ENCODE measurements at places on chromosomes 5 and 9. TPM values are rescaled to one million over a fixed set of nuclear protein-coding genes. Genes with fewer than 3 reads are reported as not detected.

GRCh38 chr5:150317048-150318003 lies 14.6 kb upstream of the ARSI start:
- H3K4me1 ChIP-seq: no peaks in the 10 kb centered on the region
- no peaks in the 10 kb centered on the region for H3K27me3 ChIP-seq
- no peaks in the 10 kb centered on the region for H3K36me3 ChIP-seq
- no peak overlapping the region for H3K4me3 ChIP-seq
- H3K27ac ChIP-seq: no peak overlapping the region

DNA sequence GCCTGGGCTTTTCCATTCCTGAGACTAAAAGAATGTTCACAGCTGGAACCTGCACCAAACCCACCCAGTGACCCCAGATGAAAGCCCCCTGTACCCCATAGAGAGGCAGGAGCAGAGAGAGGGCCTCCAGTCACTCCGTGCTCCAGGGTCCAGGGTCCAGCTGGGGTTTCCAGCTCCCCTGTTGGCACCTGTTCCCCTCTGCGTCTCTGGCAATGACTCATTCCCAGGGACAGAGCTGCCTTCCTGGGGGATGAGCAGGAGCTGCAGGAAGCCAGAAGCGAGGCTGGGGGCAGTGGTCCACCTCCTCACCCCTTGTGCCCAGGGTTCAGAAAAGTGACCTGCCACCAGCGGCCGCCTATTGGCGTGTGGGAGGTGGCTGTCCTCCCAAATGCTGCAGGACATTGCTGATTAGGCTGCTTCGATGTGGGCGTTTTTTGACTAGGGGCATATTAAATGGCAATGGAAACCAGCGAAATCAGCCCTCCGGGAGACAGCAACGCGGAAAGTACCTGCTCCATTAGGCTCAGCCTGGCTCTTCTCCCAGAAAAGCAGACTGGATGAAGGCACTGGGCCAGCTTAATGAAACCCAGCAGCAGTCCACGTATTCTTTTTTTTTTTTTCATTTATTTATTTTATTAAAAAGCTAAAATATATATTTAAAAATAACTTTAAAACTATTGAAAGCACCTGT lies 97.4 kb downstream of the DAP start:
- no peaks in the 10 kb centered on the region for H3K36me3 ChIP-seq
- no peak for DNase-seq
- H3K4me1 ChIP-seq: no peaks in the 10 kb centered on the region
- H3K4me3 ChIP-seq: no peak overlapping the region
- no peak overlapping the region for H3K27ac ChIP-seq

GRCh38 chr5:78887384-78888118 lies 97.6 kb downstream of the ARSB start:
- H3K36me3 ChIP-seq: peaks cover 12% of the 10 kb centered on the region
- peak; percentile 27 for DNase-seq
- H3K27me3 ChIP-seq: no peaks in the 10 kb centered on the region
- no peak overlapping the region for H3K27ac ChIP-seq

- no peak overlapping the region for H3K4me3 ChIP-seq
- no peak for DNase-seq
- H3K27me3 ChIP-seq: no peaks in the 10 kb centered on the region
- H3K27ac ChIP-seq: no peak overlapping the region
- H3K36me3 ChIP-seq: peaks cover 4% of the 10 kb centered on the region
- H3K4me1 ChIP-seq: no peaks in the 10 kb centered on the region
Observed at GRCh38 chr9:83238871-83239640, 176.1 kb upstream of the RASEF start.

- no peak overlapping the region for H3K27ac ChIP-seq
- no peak overlapping the region for H3K4me3 ChIP-seq
- no peak for DNase-seq
- no peaks in the 10 kb centered on the region for H3K4me1 ChIP-seq
- H3K27me3 ChIP-seq: peaks cover 46% of the 10 kb centered on the region
Observed at GRCh38 chr9:136204145-136204805, 653 bp downstream of the LHX3 start.

DNA sequence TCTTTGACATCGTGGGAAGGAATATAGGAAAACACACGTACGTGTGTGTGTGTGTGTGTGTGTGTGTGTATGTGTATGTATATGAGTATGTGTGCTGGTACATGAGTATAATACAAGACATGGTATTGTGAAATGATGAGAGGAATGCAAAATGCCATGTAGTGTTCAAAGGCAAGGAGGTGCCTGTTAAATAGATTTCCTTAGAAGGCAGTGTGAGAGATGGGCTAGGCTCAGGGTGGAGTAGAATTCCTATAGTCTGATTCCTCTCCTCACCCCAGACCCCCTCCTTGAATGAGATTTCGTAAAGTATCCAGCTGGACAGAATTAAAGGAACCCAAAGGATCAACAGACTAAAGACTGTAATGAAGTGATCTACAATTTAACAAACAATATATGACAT lies 11.1 kb downstream of the GPR21 start:
- H3K27me3 ChIP-seq: no peaks in the 10 kb centered on the region
- peaks cover 15% of the 10 kb centered on the region for H3K36me3 ChIP-seq
- DNase-seq: no peak
- no peaks in the 10 kb centered on the region for H3K4me1 ChIP-seq

- no peak for DNase-seq
- H3K4me3 ChIP-seq: no peak overlapping the region
- H3K27ac ChIP-seq: no peak overlapping the region
- no peaks in the 10 kb centered on the region for H3K4me1 ChIP-seq
- H3K36me3 ChIP-seq: no peaks in the 10 kb centered on the region
- H3K27me3 ChIP-seq: no peaks in the 10 kb centered on the region
Observed at GRCh38 chr5:94326586-94326985, 291.8 kb downstream of the KIAA0825 start.

- no peaks in the 10 kb centered on the region for H3K4me1 ChIP-seq
- H3K27ac ChIP-seq: no peak overlapping the region
- peaks cover 5% of the 10 kb centered on the region for H3K27me3 ChIP-seq
- no peak for DNase-seq
- H3K36me3 ChIP-seq: no peaks in the 10 kb centered on the region
Observed at GRCh38 chr5:64526734-64527439, 21.1 kb downstream of the RGS7BP start.

DNA sequence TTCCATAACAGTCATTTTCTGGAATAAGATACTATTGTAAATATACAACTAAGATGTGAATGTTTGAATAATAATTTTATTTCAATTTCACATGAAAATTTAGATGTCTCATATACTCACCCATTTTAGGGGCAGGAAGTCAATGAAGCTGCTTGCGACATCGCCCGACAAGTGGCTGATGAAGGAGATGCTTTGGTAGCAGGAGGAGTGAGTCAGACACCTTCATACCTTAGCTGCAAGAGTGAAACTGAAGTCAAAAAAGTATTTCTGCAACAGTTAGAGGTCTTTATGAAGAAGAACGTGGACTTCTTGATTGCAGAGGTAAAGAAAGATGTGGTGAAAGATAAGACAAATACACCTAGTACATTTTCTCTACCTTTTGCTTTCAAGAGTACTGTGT lies 8.6 kb downstream of the BHMT start:
- H3K27me3 ChIP-seq: peaks cover 8% of the 10 kb centered on the region
- H3K4me1 ChIP-seq: no peaks in the 10 kb centered on the region
- no peak for DNase-seq
- H3K36me3 ChIP-seq: no peaks in the 10 kb centered on the region
- no peak overlapping the region for H3K27ac ChIP-seq

DNA sequence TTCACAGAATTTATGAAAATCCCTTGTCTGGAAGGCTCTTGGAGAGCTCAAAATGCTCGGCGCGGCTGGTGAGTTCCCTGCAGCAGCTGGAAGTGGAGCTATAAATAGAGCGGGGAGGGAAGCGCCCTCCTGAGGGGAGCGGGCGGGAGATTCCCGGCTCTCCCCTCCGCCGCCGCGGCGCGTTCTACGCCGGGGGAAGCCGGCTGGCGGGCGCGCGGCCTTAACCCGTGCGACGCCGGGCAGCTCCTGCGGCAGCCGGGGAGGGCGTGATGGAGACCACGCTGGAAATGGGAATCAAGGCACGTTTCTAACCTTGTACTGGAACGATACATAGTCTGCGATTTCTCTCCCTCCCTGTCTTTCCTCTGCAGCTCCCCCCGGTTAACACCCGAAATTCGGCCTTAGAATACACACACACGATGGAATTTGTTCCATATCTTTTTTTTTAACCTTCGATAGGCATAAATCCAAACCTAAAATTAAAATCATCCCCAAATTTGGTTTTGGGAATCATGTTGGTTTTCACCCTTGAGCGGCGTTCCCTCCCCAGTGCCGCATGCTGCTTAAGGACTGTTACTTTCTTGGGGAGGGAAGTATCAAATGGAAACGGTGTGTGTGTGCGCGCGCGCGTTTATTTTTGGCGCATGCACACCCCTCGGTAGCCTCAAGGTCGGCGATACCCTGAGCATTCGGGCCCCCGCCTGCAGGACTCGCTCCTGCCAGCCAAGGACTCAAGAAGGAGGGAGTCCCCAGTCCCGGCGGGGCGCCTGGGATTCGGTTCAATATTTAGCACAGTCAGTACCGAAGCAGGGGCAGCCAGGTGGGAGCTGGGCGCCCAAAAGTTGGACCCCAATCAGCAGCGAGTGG lies 306.3 kb upstream of the KCNN2 start:
- DNase-seq: peak; percentile 1
- H3K4me3 ChIP-seq: no peak overlapping the region
- H3K27me3 ChIP-seq: peaks cover 47% of the 10 kb centered on the region
- no peak overlapping the region for H3K27ac ChIP-seq
- H3K36me3 ChIP-seq: no peaks in the 10 kb centered on the region

DNA sequence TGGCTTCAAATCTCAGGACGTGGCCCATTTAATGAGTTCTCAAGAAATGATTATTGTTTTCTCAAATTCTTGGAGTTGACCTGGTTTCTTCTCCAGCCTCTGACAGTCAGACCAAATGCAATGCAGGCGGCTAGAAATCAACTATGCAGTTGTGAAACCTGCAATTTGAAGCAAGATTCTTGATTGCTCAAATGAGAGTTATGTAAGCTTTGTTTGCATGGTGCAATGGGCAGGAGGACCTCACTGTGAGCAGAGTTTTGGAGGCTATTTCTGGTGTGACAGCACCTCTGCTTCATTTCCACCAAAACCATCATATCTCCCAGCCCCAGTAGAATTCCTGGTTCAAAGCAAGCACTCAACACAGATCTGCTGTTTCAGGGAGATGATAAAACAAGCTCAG lies 500.0 kb upstream of the KLF4 start:
- H3K4me1 ChIP-seq: no peaks in the 10 kb centered on the region
- no peak overlapping the region for H3K27ac ChIP-seq
- no peak overlapping the region for H3K4me3 ChIP-seq
- H3K36me3 ChIP-seq: no peaks in the 10 kb centered on the region

DNA sequence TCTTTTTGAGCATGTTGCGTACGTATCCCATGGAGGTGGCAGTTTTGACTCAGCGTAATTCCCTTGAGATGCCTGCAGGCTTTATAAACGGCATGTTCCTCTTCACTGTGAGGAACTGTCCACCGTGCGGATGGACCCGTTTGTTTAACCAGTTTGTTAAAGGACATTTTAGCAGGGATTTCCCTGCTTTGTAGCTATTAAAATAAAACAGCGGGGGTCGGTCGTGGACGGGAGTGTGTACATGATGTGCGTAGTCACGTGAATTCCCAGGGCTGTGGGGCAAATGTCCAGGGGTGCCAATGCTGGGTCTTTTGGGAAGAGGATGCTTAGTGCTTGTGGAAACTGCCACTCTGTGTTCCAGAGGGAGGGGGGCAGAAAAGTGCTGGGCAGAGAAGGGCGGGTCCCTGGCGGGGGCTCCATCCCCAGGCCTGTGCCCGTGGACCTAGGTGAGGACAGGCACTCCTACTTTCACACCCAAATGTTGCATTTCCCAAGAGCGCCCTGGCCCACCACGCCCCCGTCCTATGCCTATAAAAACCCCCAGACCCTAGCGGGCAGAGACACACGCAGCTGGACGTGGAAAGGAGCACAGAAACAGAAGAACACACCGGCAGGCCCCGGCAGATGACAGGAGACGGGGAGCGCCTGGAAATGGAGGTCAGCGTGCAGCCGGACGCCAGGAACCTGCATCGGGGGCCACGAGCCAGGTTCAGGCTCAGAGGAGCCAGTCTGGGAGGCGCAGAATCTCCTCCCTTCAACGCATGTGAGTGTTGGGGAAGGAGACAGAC lies 4.0 kb upstream of the TERT start:
- no peak for DNase-seq
- H3K36me3 ChIP-seq: no peaks in the 10 kb centered on the region
- no peak overlapping the region for H3K4me3 ChIP-seq
- H3K27ac ChIP-seq: no peak overlapping the region
- H3K4me1 ChIP-seq: no peaks in the 10 kb centered on the region

DNA sequence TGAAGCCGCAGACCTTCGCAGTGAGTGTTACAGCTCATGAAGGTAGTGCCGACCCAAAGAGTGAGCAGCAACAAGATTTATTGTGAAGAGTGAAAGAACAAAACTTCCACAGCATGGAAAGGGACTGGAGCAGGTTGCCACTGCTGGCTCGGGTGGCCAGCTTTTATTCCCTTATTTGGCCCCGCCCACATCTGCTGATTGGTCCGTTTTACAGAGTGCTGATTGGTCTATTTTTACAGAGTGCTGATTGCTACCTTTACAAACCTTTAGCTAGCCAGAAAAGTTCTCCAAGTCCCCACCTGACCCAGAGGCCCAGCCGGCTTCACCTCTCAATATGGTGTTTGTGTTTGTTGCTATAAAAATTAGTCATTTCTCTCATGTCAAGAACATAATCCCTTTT lies 49.7 kb downstream of the RECK start:
- H3K36me3 ChIP-seq: peaks cover 12% of the 10 kb centered on the region
- no peak overlapping the region for H3K4me3 ChIP-seq
- H3K27me3 ChIP-seq: no peaks in the 10 kb centered on the region
- no peaks in the 10 kb centered on the region for H3K4me1 ChIP-seq
- DNase-seq: no peak
- H3K27ac ChIP-seq: no peak overlapping the region

GRCh38 chr9:128072144-128073021 lies 4.4 kb downstream of the SLC25A25 start:
- peaks cover 41% of the 10 kb centered on the region for H3K4me1 ChIP-seq
- DNase-seq: peak; percentile 54
- H3K27me3 ChIP-seq: no peaks in the 10 kb centered on the region
- peak overlapping the region; percentile 79 for H3K4me3 ChIP-seq
- H3K27ac ChIP-seq: peak overlapping the region; percentile 89

GRCh38 chr9:130138171-130138653 lies 34.0 kb upstream of the NCS1 start:
- H3K27me3 ChIP-seq: no peaks in the 10 kb centered on the region
- no peak overlapping the region for H3K27ac ChIP-seq
- no peak for DNase-seq
- no peak overlapping the region for H3K4me3 ChIP-seq

DNA sequence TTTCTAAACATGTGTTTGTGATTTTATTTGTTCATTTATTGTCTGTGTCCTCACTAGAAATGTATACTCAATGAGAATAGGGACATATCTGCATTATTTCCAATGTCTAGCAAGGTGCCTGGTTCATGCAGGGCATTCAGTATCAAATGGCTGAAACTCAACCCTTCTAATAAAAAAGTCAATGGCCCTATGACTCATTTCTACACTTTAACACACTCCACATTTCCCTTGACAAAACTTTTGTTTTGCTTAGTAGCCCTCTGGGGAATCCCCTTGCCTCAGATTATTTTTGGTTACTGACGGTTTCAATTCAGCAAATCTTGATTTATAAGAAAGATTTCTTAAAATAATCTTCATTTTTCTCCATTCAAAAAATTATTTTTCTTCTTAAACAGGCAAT lies 206.0 kb upstream of the DMRTA1 start:
- peak overlapping the region; percentile 46 for H3K27ac ChIP-seq
- DNase-seq: no peak
- peaks cover 9% of the 10 kb centered on the region for H3K27me3 ChIP-seq
- no peak overlapping the region for H3K4me3 ChIP-seq
- peaks cover 67% of the 10 kb centered on the region for H3K4me1 ChIP-seq
- no peaks in the 10 kb centered on the region for H3K36me3 ChIP-seq

Gene PPP1R2B
- total RNA-seq: not detected
